ENCODE measurements at places on chromosomes 1 and 21.

- no peak overlapping the region for H3K27ac ChIP-seq
- H3K27me3 ChIP-seq: no peaks in the 10 kb centered on the region
- no peak for DNase-seq
- no peaks in the 10 kb centered on the region for H3K4me1 ChIP-seq
Observed at GRCh38 chr1:40308036-40308727, 8.9 kb downstream of the COL9A2 start.

DNA sequence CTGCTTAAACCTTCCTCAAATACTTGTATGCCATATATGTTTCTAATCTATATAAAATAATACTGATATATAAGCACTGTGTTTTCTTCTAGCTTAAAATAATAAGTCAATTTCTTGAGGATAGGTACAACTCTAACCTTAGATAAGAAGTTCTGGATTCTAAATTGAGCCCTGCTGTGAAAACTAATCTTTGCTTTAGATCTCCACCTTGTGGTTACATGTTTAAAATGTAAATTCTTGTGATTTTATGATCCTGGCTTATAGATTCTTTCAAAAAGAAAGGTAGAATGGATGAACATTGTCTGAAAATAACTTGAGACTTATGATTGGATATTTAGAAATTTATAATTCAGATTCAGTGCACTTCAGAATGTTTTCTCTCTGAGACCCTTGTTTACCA, 38.9 kb upstream of the HMCN1 start:
- H3K27ac ChIP-seq: no peak overlapping the region
- DNase-seq: peak; percentile 8
- H3K4me1 ChIP-seq: 0 out of 2 replicates have a peak, but pooled peaks cover 4% of the 10 kb centered on the region
- no peaks in the 10 kb centered on the region for H3K27me3 ChIP-seq
- H3K36me3 ChIP-seq: no peaks in the 10 kb centered on the region

GRCh38 chr1:43531107-43531905, 623 bp downstream of the PTPRF start:
- H3K27me3 ChIP-seq: no peaks in the 10 kb centered on the region
- no peaks in the 10 kb centered on the region for H3K36me3 ChIP-seq
- peak; percentile 52 for DNase-seq
- H3K4me1 ChIP-seq: peaks cover 4% of the 10 kb centered on the region

DNA sequence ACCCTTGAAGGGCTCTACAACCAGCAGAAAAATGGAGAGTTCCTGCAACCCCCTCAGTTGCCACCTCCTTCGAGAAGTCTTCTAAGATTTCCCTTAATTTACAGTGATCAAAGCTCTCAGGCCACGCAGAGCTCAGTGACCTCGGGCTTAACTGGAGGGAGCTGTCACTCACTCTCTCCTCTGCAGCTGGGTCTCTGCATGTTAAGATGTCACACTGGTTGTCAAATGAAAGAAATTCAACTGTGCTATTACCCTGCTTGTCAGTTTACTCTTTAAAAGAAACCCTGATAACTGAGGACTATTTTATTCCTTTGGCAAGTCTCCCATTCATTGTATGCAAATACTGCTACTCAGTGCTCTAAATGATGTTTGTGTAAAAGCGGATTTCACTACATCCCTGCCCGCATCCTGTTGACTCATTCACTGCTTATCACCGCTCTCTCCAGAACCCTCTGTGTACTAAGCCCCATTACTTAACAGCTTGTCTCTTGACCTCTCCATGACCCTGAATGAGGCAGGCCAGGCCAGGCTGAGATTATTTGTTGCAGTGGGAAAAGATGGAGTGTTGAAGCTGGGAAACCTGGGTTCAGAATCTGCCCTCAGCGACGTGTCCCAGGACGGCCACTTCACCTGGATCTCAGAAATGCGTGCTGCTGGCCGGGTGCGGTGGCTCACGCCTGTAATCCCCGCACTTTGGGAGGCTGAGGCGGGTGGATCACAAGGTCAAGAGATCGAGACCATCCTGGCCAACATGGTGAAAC, 13.7 kb downstream of the DHRS3 start:
- peak; percentile 96 for DNase-seq
- no peaks in the 10 kb centered on the region for H3K27me3 ChIP-seq
- no peaks in the 10 kb centered on the region for H3K36me3 ChIP-seq
- H3K27ac ChIP-seq: peak overlapping the region; percentile 42
- peaks cover 27% of the 10 kb centered on the region for H3K4me1 ChIP-seq

GRCh38 chr1:59100708-59101374, 196.1 kb upstream of the FGGY start:
- H3K36me3 ChIP-seq: no peaks in the 10 kb centered on the region
- peak overlapping the region; percentile 57 for H3K27ac ChIP-seq
- H3K4me3 ChIP-seq: no peak overlapping the region
- peaks cover 11% of the 10 kb centered on the region for H3K4me1 ChIP-seq
- H3K27me3 ChIP-seq: no peaks in the 10 kb centered on the region

DNA sequence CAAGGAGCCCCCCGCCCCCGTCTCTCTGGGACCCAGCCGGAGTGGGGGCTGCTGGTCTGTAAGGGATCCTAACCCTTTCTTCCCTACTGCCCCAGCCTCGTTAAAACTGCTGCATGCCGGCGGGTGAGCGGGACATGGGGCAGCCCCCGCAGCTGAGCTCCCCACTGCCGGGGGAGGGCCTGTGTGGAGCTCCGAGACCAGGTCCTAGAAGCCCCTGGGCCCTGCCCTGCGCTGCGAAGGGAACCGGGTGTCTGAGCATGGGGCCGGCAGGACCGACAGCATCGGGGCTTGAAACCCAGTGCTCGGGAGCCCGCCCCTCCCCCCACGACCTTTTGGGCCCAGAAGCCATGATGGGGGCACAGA, 9.2 kb upstream of the COL6A1 start:
- peak overlapping the region; percentile 84 for H3K27ac ChIP-seq
- peak; percentile 49 for DNase-seq
- no peaks in the 10 kb centered on the region for H3K36me3 ChIP-seq
- peaks cover 40% of the 10 kb centered on the region for H3K4me1 ChIP-seq
- no peaks in the 10 kb centered on the region for H3K27me3 ChIP-seq
- peak overlapping the region; percentile 56 for H3K4me3 ChIP-seq

DNA sequence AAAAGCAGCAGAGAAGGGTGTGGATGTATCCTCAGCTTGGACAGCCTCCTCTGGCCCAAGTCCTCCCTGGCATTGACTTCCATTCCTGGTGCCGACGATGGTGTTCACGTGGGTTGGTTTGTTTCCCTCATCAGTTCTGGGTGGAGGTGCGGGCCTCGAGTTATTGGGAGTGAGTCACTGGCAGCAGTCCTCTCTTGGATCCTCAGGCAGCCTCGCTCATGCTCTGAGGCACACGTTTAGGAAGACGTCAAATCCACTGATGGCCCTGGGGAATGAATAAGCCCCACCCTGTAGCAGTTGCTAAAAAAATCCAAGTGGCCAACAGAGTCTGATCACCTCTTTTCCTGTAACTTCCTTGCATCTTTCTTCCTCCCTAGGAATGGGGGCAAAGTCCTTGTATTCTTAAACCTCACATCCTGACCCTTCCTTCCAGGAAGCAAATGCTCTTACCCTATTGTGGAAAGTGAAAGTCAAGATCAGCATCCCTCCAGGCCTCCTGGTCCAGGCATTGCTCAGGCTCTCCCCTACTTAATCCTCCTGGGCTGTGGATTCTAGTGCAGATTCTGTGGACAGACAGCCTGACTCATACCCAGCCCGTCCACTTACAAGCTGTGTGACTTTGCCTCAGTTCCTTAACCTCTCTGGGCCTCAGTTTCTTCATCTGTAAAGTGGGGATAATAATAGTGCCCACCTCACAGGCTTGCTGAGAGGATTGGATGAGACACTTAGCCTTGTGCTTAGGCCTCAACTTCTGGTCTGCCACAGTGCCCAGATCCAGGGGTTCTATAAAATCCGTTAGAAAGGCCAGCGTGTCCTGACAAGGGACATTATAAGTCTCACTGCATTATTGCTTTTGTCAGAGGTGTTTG, 111.1 kb downstream of the TLR5 start:
- H3K27ac ChIP-seq: peak overlapping the region; percentile 18
- no peaks in the 10 kb centered on the region for H3K27me3 ChIP-seq
- no peaks in the 10 kb centered on the region for H3K36me3 ChIP-seq
- DNase-seq: peak; percentile 96

GRCh38 chr1:229279242-229279641, 8.3 kb downstream of the RAB4A start:
- H3K36me3 ChIP-seq: no peaks in the 10 kb centered on the region
- no peak overlapping the region for H3K27ac ChIP-seq
- H3K4me3 ChIP-seq: no peak overlapping the region
- DNase-seq: no peak
- H3K27me3 ChIP-seq: no peaks in the 10 kb centered on the region

GRCh38 chr1:111745675-111746613, 6.7 kb upstream of the INKA2 start:
- no peak overlapping the region for H3K4me3 ChIP-seq
- DNase-seq: peak; percentile 64
- H3K27me3 ChIP-seq: no peaks in the 10 kb centered on the region
- H3K27ac ChIP-seq: peak overlapping the region; percentile 37

- H3K27ac ChIP-seq: no peak overlapping the region
- peaks cover 32% of the 10 kb centered on the region for H3K36me3 ChIP-seq
- H3K4me3 ChIP-seq: no peak overlapping the region
- no peaks in the 10 kb centered on the region for H3K27me3 ChIP-seq
- DNase-seq: no peak
Observed at GRCh38 chr1:110345480-110345879, 6.3 kb downstream of the RBM15 start.

DNA sequence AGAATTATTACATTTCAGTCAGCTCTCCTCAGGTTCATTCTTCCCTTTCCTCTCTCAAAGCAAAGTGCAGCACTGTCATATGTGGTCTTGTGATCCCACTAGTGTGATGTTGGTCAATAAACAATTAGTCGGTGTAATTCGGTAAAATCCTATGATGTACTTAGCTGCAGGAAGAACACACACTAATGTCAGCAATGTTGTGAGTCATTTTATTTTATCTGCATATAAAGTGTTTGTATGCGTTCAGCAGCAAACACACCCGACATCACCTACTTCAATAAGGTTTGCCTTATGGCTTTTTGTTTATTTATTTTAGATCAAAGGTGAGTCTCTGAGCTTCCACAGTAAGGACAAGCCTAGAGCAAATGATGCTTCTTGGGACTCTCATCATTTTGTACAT, 47.8 kb downstream of the PTPN14 start:
- no peaks in the 10 kb centered on the region for H3K36me3 ChIP-seq
- no peaks in the 10 kb centered on the region for H3K27me3 ChIP-seq
- H3K4me1 ChIP-seq: peaks cover 28% of the 10 kb centered on the region
- DNase-seq: peak; percentile 20

DNA sequence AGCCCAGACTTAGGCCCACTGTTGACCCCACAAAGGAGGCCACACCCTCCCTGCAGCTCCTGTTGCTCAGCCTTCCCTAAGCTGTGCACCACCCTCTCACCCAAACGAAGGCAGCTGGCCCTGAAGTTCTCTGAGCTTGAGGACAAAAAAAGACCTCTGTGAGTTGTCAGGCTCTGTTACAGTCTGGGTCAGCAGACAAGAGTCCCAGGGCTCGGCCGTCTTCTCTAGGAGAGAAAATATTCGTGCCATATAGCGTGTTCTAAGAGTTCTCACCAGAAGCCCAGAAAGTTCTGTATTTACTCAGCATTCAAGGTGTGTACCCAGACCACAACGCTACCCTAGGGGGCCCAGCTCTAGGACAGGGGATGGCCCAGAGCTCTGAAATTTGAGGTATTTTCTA, 25.5 kb upstream of the LYST start:
- no peaks in the 10 kb centered on the region for H3K4me1 ChIP-seq
- H3K36me3 ChIP-seq: no peaks in the 10 kb centered on the region
- no peak overlapping the region for H3K27ac ChIP-seq
- no peaks in the 10 kb centered on the region for H3K27me3 ChIP-seq

DNA sequence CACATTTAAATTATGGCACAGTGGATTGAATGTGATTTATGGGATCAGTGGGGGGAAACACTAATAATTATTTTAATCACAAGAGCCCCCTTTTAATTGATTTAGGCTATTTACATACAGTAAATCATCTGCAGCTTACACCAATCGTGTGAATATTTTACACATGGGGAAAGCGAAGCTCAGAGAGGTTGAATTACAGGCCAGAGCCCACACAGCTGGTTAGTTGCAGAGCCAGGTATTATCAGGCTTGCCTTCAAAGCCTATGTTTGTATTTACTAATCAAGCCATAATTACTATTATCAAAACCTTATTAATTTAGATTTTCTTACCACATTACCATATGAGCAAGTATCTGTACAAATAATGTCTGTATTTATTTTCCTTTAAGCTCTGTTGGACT, 749 bp downstream of the SDCCAG8 start:
- DNase-seq: peak; percentile 16
- H3K4me1 ChIP-seq: peaks cover 31% of the 10 kb centered on the region
- H3K4me3 ChIP-seq: peak overlapping the region; percentile 84
- H3K27me3 ChIP-seq: no peaks in the 10 kb centered on the region
- H3K36me3 ChIP-seq: no peaks in the 10 kb centered on the region

- no peaks in the 10 kb centered on the region for H3K36me3 ChIP-seq
- DNase-seq: peak; percentile 84
- no peaks in the 10 kb centered on the region for H3K27me3 ChIP-seq
- H3K4me3 ChIP-seq: peak overlapping the region; percentile 91
- H3K27ac ChIP-seq: peak overlapping the region; percentile 84
- H3K4me1 ChIP-seq: peaks cover 30% of the 10 kb centered on the region
Observed at GRCh38 chr1:155226188-155226909, 17.9 kb downstream of the MTX1 start.

DNA sequence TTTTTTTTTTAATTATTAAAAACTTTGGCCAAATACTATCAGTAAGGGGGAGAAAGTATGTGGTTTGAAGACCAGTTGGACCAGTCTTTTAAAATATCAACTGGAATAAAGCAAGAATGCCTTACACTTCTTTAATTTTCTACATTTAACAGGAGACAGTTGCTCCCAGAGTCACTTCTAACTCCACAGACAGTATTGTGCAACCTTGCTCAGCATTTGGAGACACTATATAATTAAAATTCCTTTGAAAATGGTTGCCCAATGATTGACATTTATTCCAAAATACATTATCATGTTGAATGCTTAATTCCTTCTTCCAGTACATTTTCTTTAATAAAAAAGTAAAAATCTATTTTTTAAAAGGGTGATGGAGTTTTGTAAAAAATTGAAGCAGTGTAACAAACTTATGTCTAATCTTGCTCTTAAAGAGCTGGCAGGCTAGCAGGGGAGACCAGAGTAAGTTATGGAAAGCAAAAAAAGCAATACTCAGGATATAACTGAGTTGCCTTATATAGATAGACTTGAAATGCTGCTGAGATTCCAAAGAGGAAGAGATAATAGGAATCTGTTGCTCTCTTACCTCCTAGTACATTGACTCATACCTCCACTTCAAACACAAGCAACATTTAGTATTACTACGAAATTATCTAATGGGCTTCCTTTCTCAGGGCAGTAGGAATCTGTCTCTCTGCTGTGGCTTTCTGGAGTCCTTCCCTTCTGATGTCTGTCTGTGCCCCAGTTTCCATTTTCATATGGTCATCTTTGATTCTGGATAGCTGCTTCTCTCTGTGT, 69.7 kb upstream of the RGL1 start:
- H3K27me3 ChIP-seq: no peaks in the 10 kb centered on the region
- H3K36me3 ChIP-seq: no peaks in the 10 kb centered on the region
- H3K27ac ChIP-seq: peak overlapping the region; percentile 40
- peak; percentile 38 for DNase-seq
- H3K4me3 ChIP-seq: no peak overlapping the region

All from GM23248 (cell line).